ENCODE measurements at places on chromosomes 5 and 9. TPM values are rescaled to one million over a fixed set of nuclear protein-coding genes. Genes with fewer than 3 reads are reported as not detected.

The GNAQ gene
- 24.9 TPM for total RNA-seq

The STC2 gene
- 449 TPM for total RNA-seq

The EQTN gene
- not detected for total RNA-seq

The ADGRD2 gene
- not detected for total RNA-seq

The SPATA31C1 gene
- total RNA-seq, result not detected

The IL12B gene
- total RNA-seq, result not detected

The CCNO gene
- total RNA-seq, result under 0.01 TPM

The IFNA13 gene
- not detected for total RNA-seq

The CDH9 gene
- not detected for total RNA-seq

The LRRTM2 gene
- total RNA-seq, result under 0.01 TPM

The APBA1 gene
- 2.5 TPM for total RNA-seq

The ARID3C gene
- under 0.01 TPM for total RNA-seq

The HTR4 gene
- not detected for total RNA-seq

The SLC34A1 gene
- not detected for total RNA-seq

The NEURL1B gene
- 5.1 TPM for total RNA-seq

The SKP2 gene
- 45.8 TPM for total RNA-seq

The SPOCK1 gene
- 173 TPM for total RNA-seq

The CLTA gene
- total RNA-seq, result 247 TPM

The FOXD4L4 gene
- total RNA-seq, result under 0.01 TPM

The FOXD4L5 gene
- under 0.01 TPM for total RNA-seq

The SVEP1 gene
- 14.4 TPM for total RNA-seq

The RPP25L gene
- 22.8 TPM for total RNA-seq

The PSIP1 gene
- total RNA-seq, result 33.5 TPM

The ZNF346 gene
- total RNA-seq, result 13.2 TPM

The GALNT12 gene
- 30.2 TPM for total RNA-seq

The LCN12 gene
- total RNA-seq, result not detected

The KIF4B gene
- not detected for total RNA-seq

The CHSY3 gene
- 25.1 TPM for total RNA-seq

The WWC1 gene
- 7.7 TPM for total RNA-seq

The GOLGA2 gene
- total RNA-seq, result 135 TPM

The TMED9 gene
- 223 TPM for total RNA-seq

The GABRA6 gene
- not detected for total RNA-seq

The DMRT3 gene
- not detected for total RNA-seq

The TMEM215 gene
- total RNA-seq, result not detected

The RGS7BP gene
- 0.85 TPM for total RNA-seq

The IRX2 gene
- total RNA-seq, result 0.56 TPM

The SHISAL2B gene
- total RNA-seq, result not detected

The TSC1 gene
- 26.5 TPM for total RNA-seq

The TTC23L gene
- total RNA-seq, result 0.28 TPM

The CBY3 gene
- total RNA-seq, result not detected

The PCDHA10 gene
- total RNA-seq, result 0.28 TPM

The IARS1 gene
- total RNA-seq, result 314 TPM

The POLR3G gene
- total RNA-seq, result 20.5 TPM

The GPX8 gene
- total RNA-seq, result 165 TPM

The CAAP1 gene
- 25.4 TPM for total RNA-seq

The FCN1 gene
- total RNA-seq, result not detected

The PCDHB14 gene
- 0.58 TPM for total RNA-seq

The AGXT2 gene
- total RNA-seq, result not detected

The SNCAIP gene
- total RNA-seq, result 0.85 TPM

The COQ4 gene
- 18.6 TPM for total RNA-seq

The MSX2 gene
- 1.1 TPM for total RNA-seq

The LHFPL2 gene
- 45.6 TPM for total RNA-seq

The C8G gene
- not detected for total RNA-seq

The TERT gene
- total RNA-seq, result not detected

The PLK2 gene
- 401 TPM for total RNA-seq

The NR5A1 gene
- total RNA-seq, result not detected

The SPATA31D4 gene
- total RNA-seq, result not detected
